Activated naive CD4-positive, alpha-beta T cell (primary cell): ENCODE measurements at places on chromosomes 3 and 15.

GRCh38 chr3:146077181-146077580 is 83.8 kb downstream of the PLOD2 start:
- no peak for DNase-seq

- no peak for DNase-seq
Measured at GRCh38 chr3:129794311-129795185, 99.0 kb downstream of the TMCC1 start.

GRCh38 chr3:121463745-121464144 is 82.0 kb downstream of the POLQ start:
- no peak for DNase-seq

- no peak for DNase-seq
Measured at GRCh38 chr3:132787616-132788300, 65.5 kb upstream of the NPHP3 start.

GRCh38 chr3:46133285-46133684 is 74.8 kb downstream of the CCR1 start:
- no peak for DNase-seq

DNA sequence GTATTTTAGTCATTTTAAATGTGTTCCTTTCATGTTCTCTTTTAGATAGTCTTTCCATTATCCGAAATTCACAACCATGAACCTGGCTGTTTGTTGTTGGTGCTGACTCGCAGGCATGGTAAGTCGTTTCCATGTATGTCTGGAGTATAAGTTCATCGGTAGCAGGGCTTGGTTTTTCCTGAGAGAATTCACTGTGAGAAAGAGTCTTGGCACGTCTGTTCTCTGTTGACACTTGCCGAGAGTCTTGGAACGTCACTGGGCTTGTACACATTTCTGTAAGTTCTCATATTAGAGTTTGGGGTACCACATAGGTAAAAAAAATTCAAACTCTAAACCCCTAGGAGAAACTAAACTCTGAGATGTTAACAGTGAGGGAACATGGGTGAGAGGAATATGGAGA is 29.4 kb upstream of the EIF4A2 start:
- no peak for DNase-seq

- no peak for DNase-seq
Measured at GRCh38 chr3:193207290-193208273, 33.4 kb upstream of the PLAAT1 start.

GRCh38 chr3:17623464-17623863 is 119.0 kb downstream of the TBC1D5 start:
- DNase-seq: no peak

GRCh38 chr3:141093971-141094684 is 43.0 kb downstream of the SPSB4 start:
- DNase-seq: no peak

- no peak for DNase-seq
Measured at GRCh38 chr3:146834917-146835316, 229.8 kb upstream of the PLSCR5 start.

DNA sequence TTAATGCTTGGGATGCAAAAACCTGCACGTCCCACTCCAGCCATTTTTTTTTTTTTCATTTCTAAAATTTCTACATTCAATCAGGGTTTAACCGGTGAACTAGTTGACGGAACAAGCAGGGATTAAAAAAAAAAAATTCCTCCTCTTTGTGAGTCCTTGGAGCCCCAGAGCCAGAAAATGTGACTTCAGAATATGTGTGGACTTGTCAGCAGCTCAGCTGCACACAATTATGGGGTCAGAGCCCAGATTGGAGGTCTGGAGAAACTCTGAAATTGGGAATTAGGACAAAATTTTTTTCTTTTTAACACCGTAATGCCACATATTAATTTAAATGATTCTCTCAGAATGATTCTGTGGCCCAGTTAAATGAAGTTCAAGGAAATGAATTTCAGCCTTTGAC is 921.0 kb upstream of the CFAP20DC start:
- DNase-seq: no peak
